Activated T-cell treated with anti-CD3 and anti-CD28 coated beads, Interleukin-2, amount 50 U/mL, for 24 hours (primary cell): ENCODE measurements at places on chromosomes 12 and 14.

GRCh38 chr12:76505050-76505449 lies 54.5 kb downstream of the OSBPL8 start:
- DNase-seq: no peak
- H3K27ac ChIP-seq: no peak overlapping the region
- H3K36me3 ChIP-seq: peaks cover 44% of the 10 kb centered on the region

DNA sequence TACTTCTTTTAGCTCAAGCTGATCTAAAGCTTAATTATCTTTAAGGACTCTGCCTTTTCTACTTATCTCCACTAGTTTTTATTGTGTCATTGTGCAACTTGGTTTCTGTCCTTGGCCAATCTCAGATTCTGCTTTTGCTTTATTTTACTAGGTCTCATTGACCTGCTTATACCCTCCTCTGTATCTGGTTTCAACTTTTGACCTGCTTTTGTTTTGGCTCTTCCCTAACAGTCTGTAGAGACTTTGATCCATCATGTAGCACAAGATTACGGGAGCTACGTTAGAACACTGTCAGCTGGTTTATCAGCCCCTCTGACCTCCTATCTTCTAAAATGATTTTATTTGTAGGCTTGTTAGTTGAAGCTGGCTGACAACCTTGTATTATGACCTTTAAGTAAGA lies 43.6 kb downstream of the ZCRB1 start:
- H3K4me1 ChIP-seq: peaks cover 8% of the 10 kb centered on the region
- no peak overlapping the region for H3K27ac ChIP-seq
- H3K36me3 ChIP-seq: no peaks in the 10 kb centered on the region

DNA sequence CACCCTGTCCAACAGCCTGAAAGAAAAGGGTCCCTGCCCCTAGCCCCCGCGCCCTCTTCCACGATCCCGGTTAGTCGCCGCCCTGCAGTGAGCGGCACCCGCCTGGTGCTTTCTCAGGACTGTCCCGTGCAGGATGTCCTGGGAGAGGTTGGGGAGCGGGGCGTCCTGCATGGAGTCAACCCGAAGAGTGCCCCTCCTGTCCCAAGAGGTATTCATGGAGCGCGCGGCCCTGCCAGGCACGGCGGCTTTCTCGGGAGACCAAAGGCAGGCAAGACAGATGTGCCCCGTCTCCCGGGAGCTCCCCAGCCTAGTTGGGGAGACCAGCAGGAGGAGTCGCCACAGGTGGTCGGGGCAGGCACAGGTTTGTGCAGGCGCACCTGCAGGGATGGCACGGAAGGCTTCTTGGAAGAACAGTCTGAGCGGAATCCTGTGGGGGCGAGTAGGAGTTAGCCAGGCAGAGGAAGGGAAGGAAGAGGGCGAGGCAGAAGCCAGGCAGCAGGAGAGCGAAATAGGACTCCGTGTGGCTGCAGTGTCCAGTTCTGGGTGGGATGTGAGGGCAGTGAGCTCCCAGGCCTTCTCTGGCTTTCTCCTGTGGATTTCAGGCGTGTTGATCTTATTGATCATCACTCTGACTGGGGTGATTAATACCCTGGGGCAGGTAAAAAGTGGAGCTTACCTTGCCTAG lies 723 bp downstream of the SIVA1 start:
- no peaks in the 10 kb centered on the region for H3K27me3 ChIP-seq
- H3K36me3 ChIP-seq: peaks cover 52% of the 10 kb centered on the region
- peak overlapping the region; percentile 95 for H3K27ac ChIP-seq
- H3K4me3 ChIP-seq: peak overlapping the region; percentile 97
- peak; percentile 50 for DNase-seq

- no peak overlapping the region for H3K4me3 ChIP-seq
- DNase-seq: no peak
- H3K4me1 ChIP-seq: no peaks in the 10 kb centered on the region
- H3K27me3 ChIP-seq: peaks cover 14% of the 10 kb centered on the region
Observed at GRCh38 chr14:70009961-70010360, 130.7 kb downstream of the SMOC1 start.

DNA sequence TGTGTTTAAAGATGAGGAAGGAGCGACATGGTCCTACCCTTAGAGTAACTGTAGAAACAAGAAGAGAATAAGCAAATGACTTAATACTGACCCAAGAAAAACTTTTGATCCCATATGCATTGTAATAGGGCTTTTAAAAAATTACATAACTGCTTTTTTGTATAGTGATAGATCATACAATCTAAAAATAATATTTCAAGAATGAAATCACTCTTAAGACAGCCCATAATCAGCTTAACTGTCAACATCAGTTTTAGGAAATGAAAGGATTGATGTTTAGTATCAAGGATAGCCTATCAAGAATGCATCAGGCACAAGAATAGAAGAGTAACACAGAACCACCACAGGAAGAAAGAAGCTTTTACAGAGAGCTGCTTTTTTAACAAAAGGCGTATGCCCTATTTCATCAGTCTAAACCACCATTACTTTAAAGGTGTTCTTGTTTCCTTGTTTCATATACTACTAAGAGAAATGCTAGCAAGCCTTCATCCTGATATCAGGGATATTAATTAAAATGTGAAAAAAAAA lies 64.5 kb downstream of the MARK3 start:
- H3K36me3 ChIP-seq: peaks cover 46% of the 10 kb centered on the region
- H3K27ac ChIP-seq: no peak overlapping the region
- no peak for DNase-seq
- peaks cover 38% of the 10 kb centered on the region for H3K4me1 ChIP-seq
- no peak overlapping the region for H3K4me3 ChIP-seq
- H3K27me3 ChIP-seq: no peaks in the 10 kb centered on the region

GRCh38 chr12:123098780-123099179 lies 52.1 kb downstream of the PITPNM2 start:
- H3K4me1 ChIP-seq: peaks cover 17% of the 10 kb centered on the region
- DNase-seq: no peak
- H3K36me3 ChIP-seq: no peaks in the 10 kb centered on the region
- H3K4me3 ChIP-seq: no peak overlapping the region
- H3K27ac ChIP-seq: no peak overlapping the region

DNA sequence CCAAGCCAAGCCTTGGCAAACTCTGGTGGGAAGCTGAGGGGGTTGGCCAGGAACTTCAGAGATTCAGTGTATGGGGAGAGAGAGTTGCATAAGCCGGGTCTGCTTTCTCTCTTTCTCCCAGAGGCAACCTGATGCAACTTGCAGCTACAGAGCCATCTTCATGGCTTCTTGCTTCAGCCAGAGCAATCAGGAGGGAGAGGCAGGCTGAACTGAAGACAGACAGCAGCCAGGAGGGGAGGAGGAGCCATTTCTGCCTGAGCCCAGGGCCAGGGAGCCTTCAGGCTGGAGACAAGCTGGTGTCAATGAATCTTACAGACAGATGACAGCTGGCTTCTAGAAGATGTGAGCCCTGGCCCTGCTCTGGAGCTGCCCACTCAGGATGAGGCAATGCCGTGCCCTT lies 18.7 kb downstream of the NPC2 start:
- H3K27me3 ChIP-seq: no peaks in the 10 kb centered on the region
- H3K4me1 ChIP-seq: peaks cover 2% of the 10 kb centered on the region
- no peak overlapping the region for H3K27ac ChIP-seq
- H3K4me3 ChIP-seq: no peak overlapping the region
- peaks cover 4% of the 10 kb centered on the region for H3K36me3 ChIP-seq

- no peak for DNase-seq
- peaks cover 6% of the 10 kb centered on the region for H3K27me3 ChIP-seq
- H3K36me3 ChIP-seq: no peaks in the 10 kb centered on the region
- peaks cover 7% of the 10 kb centered on the region for H3K4me1 ChIP-seq
- H3K4me3 ChIP-seq: no peak overlapping the region
Observed at GRCh38 chr12:111227476-111228420, 141.1 kb downstream of the PHETA1 start.

DNA sequence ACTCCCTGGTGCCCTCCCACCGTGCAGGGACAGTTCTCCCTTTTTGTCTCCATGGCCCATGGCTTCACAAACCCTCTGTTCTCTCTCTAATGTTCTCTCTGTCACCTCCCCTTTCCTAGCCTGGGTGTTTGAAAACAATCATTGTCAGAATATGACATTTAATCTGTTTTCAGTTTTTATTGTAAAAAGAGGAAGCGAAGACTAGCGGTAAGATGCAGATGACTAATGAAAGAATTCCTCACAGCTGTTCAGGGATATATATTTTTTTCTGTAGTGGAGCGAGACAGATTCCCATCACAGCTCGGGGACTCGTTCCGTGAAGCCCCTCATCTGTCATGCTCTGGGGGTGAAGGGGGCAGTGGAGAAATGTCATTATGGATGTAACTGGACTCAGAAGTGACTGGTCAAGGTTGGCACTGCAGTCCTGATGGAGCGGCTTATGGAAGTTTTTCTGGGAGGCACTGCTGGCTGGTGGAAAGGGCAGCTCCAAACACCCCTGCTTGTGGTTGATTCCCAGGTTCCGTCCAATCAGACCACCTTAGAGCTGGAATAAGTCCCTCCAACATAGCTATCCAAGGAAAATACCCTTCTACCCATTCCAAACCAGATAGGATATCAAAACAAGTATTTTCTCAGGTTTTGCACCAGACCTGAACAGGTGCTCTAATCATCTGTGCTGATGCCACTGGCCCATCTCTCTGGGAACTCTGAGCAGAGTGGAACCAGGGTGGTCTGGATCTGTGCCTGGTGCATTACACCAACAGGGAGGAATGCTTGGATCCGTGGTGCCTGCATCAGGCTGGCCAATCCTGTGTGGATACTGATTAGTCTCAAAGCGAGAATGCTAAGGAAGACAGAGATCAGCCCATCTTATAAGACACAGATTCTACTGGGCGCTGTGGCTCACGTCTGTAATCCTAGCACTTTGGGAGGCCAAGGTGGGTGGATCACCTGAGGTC lies 84.7 kb downstream of the GPATCH2L start:
- no peak overlapping the region for H3K27ac ChIP-seq
- peaks cover 53% of the 10 kb centered on the region for H3K36me3 ChIP-seq
- no peak overlapping the region for H3K4me3 ChIP-seq
- DNase-seq: no peak

DNA sequence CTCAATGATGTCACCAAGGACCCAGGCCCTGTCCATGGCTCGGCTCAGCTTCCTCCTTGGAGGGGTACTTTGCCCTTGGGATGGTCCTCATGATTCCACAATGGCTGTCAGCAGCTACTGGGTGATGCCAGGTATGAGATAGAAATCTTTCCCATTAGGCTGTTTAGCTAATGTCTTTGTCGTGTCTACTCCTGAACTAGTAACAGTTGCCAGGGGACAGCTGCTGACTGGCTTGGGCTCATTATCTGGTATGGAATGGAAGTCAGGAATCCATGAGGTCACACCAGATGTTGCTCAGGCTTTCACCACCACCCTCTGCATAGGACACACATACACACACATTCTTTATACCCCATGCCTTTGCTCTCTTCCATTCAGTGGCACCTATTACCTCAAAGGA lies 9.2 kb downstream of the PRPH start:
- no peak overlapping the region for H3K27ac ChIP-seq
- H3K27me3 ChIP-seq: peaks cover 44% of the 10 kb centered on the region
- no peaks in the 10 kb centered on the region for H3K36me3 ChIP-seq
- no peak for DNase-seq
- H3K4me3 ChIP-seq: no peak overlapping the region
- peaks cover 5% of the 10 kb centered on the region for H3K4me1 ChIP-seq

GRCh38 chr12:47900131-47901062 lies 4.4 kb downstream of the VDR start:
- no peak for DNase-seq
- peaks cover 74% of the 10 kb centered on the region for H3K4me1 ChIP-seq
- H3K27ac ChIP-seq: peak overlapping the region; percentile 32
- H3K4me3 ChIP-seq: peak overlapping the region; percentile 92
- no peaks in the 10 kb centered on the region for H3K27me3 ChIP-seq
- peaks cover 91% of the 10 kb centered on the region for H3K36me3 ChIP-seq

GRCh38 chr14:28902930-28903329 lies 136.3 kb downstream of the FOXG1 start:
- H3K27ac ChIP-seq: no peak overlapping the region
- no peaks in the 10 kb centered on the region for H3K4me1 ChIP-seq
- H3K36me3 ChIP-seq: no peaks in the 10 kb centered on the region
- no peaks in the 10 kb centered on the region for H3K27me3 ChIP-seq

- H3K4me3 ChIP-seq: no peak overlapping the region
- no peaks in the 10 kb centered on the region for H3K27me3 ChIP-seq
- H3K27ac ChIP-seq: no peak overlapping the region
- no peak for DNase-seq
- peaks cover 46% of the 10 kb centered on the region for H3K36me3 ChIP-seq
Observed at GRCh38 chr14:57246933-57247657, 21.6 kb downstream of the EXOC5 start.

- H3K27ac ChIP-seq: no peak overlapping the region
- H3K36me3 ChIP-seq: no peaks in the 10 kb centered on the region
- peaks cover 6% of the 10 kb centered on the region for H3K27me3 ChIP-seq
- no peaks in the 10 kb centered on the region for H3K4me1 ChIP-seq
Observed at GRCh38 chr12:58539295-58539694, 381.0 kb downstream of the LRIG3 start.

DNA sequence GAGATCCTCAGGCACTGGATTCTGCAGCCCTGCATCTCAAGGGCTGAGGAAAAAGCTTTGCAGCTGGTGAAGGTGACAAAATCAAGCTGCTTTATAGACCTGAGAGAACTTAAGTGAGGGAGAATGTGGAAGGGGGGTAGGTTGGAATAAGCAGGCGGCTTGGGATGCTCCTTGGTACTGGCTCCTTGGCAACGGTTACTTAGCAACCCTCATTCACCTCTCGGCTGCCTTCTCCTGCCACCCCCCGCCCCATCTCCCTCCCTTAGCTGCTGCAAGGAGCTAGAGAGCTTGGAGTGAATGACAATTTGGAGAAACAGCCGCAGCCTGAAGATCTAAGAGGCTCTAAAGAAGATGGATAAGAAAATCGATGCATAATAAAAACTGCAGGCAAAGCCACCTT lies 44.1 kb upstream of the CISTR start:
- peaks cover 24% of the 10 kb centered on the region for H3K27me3 ChIP-seq
- H3K4me3 ChIP-seq: no peak overlapping the region
- H3K4me1 ChIP-seq: no peaks in the 10 kb centered on the region
- DNase-seq: no peak

DNA sequence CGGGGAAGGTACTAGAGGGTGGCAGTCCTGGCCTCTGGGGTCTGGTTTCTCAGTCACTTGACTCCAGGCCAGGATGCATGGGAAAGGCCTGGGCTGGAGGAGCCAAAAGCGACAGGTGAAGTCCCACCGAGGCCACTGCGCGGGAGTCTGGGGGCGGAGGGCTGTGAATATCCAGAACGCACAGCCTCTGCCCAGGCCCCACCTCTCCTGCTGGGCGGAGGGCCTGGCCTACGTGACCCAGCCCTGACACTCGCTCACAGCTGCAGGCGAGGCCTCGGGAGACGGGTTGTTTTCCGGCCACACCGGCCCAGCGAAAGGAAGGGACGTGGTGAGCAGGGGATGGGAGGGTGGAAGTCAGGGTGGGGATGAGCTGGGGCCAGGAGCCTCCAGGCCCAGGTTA lies 91.2 kb downstream of the RFLNA start:
- H3K4me3 ChIP-seq: no peak overlapping the region
- no peaks in the 10 kb centered on the region for H3K27me3 ChIP-seq
- DNase-seq: no peak
- H3K27ac ChIP-seq: no peak overlapping the region

GRCh38 chr12:50190859-50191258 lies 23.7 kb upstream of the CERS5 start:
- peaks cover 78% of the 10 kb centered on the region for H3K36me3 ChIP-seq
- no peak overlapping the region for H3K4me3 ChIP-seq
- H3K4me1 ChIP-seq: peaks cover 37% of the 10 kb centered on the region
